ENCODE measurements at places on chromosomes 4 and X.

DNA sequence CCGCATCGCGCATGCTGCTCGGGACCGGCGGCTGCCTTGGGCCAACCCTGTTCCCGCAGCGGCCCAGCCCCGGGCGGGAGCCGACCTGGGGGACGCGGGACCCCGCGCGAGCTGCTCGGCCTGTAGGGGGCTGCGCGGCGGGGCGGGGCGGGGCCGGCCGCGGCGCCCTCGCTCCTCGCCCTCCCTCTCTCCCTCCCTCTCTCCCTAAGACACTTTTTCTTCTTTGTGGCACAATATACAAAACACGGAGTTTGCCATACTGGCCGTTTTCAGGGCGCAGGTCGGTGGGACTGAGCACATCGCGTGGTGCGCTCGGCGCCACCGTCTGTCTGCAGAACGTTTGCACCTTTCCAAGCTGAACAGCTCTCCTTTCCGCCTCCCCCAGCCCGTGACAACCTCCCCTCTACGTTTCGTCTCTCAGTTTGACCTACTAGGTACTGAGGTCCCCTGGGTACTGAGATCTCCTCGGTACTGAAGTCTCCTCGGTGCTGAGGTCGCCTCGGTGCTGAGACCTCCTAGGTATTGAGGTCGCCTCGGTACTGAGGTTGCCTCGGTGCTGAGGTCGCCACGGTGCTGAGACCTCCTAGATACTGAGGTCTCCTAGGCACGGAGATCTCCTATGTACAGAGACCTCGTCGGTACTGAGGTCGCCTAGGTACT, 261.1 kb upstream of the PLCXD1 start:
- DNase-seq: no peak

DNA sequence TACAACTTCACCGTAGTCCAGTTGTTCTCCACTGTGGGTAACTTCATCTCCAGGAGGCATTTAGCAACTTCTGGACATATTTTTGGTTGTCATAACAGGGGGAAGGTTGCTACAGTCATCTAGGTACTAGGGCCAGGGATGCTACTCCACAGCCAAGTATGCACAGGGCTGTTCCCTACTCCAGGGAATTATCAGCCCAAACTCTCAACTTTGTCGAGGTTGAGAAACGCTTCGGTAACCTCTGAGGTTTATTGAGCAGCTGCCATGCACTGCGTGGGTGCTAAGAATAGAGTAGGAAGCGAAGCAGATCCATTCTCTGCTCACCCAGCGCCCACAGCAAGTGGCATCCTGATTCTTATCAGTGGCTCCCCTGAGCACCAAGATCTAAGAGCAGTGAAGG, 8.2 kb downstream of the FGFBP1 start:
- no peak for DNase-seq

- DNase-seq: no peak
These were observed 69.2 kb downstream of the SRPX start for GRCh38 chrX:38151441-38151840.

- no peak for DNase-seq
These were observed 3.9 kb downstream of the TMEM33 start for GRCh38 chr4:41939016-41939626.

DNA sequence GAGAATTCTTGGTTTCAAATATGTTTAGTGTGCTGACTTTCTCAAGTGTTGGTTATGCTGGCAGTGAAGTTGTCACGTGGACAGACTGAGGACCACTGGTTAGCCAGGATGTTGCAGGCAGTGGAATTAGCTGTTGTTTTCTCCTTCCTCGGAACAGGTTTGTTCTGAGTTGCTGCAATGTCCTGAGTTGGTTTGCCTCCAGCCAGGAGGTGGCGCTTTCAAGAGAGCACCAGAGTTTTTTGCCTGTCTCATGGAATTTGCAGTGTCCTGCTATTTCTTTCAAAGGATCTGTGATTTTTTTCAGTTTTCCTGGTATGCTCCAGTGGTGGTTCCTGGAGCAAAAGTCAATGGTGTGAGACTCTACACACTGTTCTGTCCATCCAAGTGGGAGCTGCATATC, 158.1 kb upstream of the CXorf66 start:
- no peak for DNase-seq

GRCh38 chr4:134906404-134907023, 704.9 kb upstream of the PABPC4L start:
- no peak for DNase-seq

DNA sequence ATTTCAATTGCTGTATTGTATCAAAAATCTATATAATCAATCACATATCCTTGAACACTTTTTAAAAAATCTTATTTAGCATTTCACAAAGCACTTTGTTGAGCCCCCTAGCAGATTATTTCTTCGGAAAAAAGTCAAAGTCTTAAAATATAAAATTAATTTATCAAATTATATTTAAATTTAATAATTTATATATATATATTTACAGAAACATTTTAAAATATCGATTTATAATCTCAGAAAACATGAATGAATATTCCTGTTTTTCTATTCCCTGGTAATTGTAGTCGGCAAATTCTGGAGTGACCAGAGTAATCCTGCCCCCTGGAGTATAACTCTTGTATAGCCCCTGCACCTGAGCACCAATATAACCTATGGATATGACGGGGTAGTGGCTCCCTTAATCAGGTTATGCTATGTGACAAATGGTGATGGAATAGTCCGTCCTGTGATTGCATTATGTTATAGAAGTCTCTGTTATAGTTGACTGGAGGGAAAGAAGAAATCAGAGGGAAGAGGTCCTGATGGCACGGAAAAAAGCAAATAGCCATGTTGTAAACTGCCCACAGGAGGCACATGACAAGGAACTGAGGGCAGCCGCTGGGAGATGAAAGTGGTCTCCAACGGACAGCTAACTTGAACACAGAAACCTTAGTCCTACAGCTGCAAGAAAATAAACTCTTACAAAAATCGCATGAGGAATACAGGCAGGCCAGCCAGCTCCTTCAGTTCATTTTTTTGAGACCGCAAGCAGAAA, 1092.3 kb downstream of the ARAP2 start:
- DNase-seq: no peak

DNA sequence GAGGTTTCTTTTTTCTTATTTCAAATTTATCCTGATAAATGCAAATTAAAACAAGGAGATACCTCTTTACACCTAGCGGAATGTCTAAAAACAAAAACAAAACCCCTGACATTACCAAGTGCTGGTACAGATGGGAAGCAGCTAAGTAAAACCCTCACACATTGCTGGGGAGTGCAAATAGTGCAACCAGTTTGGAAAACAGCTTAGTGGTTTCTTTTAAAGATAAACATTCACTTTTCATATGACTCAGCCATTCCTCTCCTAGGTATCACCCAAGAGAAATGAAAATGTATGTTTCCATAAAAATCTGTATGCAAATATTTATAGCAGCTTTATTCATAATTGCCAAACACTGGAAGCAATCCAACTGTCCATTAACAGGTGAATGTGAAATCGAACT, 84.1 kb upstream of the HELT start:
- no peak for DNase-seq

DNA sequence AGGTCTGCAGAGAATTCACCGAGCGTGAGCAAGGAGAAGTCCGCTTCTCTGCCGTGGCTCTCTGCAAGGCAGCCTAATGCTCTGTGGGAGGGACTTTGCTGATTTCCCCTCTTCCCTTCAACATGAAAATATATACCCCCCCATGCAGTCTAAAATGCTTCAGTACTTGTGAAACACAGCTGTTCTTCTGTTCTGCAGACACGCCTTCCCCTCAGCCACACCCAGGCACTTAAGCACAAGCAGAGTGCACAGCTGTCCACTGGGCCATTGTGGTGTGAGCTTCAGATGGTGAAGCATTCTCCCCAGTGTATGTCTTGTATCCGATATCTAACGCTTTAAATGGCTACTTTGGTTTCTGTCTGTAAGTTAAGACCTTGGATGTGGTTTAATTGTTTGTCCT, 11.3 kb downstream of the UCHL1 start:
- no peak for DNase-seq

DNA sequence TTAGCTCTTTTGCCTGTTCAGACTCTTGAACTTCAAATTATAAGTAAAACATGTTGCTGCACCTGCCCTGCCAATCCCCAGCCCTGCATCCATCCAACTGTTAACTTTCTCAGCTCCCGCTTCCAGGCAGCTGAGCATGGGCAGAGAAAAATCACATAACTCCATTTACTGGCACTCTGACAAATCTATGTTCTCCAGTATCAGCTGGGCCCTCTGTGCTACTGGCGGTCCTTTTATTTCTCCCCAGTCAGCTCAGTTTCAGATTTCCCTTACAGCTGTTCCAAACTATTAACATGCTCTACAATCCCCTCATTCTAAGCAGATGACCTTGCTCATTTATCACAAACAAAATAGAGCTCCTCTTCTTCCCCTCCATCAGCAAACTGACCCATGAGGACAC, 240.4 kb upstream of the TET2 start:
- DNase-seq: no peak

DNA sequence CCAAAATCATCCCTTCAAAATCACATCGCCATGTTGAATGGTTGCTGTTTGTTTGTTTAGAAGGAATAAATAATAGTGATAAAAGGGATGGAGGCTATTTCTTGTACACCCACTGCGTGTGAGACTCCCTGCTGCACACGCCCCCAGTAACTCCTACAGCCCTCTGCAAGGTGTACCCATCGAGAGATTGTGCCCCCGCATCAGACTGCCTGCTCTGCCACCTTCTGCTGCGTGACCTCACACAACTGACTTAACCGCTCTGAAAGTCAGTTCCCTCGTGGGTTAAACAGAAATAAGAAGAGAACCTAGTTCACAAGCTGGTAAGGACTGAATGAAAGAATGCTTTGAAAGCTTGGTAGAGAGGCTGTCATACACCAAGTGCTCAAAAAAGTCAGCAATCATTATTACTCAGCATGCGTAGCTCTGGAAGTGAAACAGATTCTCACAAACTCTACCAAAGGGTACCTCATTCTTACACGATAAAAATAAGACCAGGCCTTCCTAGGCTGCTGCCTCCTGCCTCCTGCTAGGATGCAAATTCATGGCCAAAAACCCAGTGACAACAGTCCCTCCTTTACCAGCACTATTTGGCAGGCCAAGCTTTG, 147.1 kb downstream of the CPEB2 start:
- no peak for DNase-seq

DNA sequence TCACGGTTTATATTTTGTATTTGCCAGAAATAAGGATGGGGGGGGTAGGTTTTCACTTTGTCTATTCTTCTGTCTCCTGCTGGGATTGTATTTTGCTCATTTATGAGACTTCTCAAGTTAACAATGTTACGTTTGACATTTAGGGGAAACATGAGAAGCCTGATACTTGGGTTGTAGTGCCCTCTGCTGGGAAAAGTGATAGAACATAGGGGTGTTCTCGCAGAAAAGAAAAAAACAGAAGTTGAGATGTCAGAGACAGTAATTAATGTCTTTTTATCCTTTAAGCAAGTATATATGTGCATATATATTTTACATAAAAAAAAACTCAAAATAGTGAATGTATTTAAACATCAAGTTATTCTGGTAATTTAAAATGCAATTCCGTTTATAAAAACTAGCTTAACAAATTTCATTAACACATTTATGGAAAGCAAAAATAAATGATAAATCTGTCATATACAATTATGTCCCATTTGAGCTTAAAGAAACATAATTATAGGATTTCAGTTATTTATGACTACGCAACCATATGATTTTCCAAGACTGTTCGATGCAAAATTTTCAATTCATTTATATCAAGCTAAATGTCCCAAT, 46.0 kb upstream of the TMPRSS11F start:
- DNase-seq: peak; percentile 4

DNA sequence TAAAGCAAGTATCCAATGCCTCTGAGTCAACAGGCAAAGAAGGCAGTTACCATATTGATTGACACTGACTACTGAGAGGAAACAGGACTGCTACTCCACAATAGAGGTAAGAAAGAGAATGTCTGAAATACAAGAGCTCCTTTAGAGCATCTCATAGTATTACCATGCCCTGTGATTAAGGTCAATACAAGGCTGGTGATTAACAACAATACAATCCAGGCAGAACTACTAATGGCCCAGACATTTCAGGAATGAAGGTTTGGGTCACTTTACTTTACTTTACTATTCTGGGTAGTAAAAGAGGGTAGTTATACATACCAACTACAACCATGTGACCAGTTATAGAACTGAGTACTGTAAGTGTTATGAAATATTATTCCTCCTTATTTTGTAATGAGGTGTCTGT, 44.5 kb downstream of the BRWD3 start:
- peak; percentile 26 for DNase-seq

- no peak for DNase-seq
These were observed 502.3 kb upstream of the DIAPH2 start for GRCh38 chrX:96182366-96182765.

DNA sequence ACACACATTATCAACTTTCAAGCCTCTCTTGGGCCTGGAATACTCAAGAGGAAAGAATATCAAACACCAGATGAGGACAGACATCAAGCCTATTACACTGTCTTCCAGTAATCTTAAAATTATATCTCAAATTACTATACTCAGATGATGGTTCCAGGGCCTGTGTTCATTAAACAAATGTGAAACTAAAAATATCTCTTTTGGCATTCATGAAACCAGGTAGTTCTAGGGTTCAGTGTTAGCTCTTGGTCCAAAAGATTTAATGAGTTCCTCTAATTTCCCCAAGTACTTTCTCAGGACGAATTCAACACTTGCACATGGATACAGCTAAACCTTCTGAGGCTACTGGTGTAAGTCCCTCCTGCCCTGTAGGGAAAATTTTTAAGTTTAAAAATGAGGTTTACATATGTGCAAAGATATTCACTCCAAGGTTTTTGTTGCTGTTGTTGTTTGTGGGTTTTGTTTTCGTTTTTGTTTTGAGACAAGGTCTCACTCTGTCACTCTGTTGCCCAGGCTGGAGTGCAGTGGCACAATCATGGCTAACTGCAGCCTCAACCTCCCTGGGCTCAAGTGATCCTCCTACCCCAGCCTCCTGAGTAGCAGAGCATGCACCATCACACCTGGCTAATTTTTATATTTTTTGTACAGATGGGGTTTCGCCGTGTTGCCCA, 79.4 kb downstream of the USP46 start:
- no peak for DNase-seq

GRCh38 chr4:41418444-41418843, 119.5 kb upstream of the LIMCH1 start:
- DNase-seq: no peak

DNA sequence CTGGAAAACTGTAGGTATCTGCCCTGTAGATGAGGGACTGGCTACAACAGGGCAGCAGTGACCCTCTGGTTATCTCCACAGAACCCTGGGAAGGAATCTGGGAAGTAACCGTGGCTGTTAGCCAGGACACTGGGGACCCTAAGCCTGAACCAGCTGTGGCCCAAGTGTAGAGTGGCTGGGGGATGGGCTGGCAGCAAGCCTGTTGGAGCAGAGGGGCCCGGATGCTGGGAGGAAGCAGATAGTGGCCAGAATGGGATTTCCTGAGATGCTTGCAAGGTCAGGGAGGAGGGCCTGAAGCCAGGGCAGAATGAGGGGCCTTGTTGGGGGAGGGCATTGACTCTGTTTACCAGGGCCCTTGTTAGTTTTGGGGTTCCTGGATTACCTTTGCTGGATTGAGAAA, 161.0 kb upstream of the EOLA2 start:
- DNase-seq: no peak

DNA sequence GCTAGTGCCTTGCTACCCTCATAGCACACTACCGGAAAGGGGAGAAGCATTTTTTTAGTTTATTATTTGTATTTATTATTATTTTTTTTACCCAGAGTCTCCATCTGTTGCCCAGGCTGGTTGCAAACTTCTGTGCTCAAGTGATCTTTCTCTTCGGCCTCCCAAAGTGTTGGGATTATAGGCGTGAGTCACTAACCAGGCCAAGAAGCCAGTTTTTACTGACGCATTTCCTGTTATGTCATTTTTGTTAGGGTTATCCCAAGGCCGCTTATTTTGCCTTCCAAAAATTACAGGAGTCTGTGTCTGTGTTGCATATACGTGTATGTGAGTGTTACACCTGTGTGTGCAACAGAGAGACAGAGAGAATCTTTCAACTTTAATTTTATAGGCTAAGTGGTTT, 404.5 kb downstream of the GBA3 start:
- no peak for DNase-seq
